ENCODE measurements at places on chromosomes 6 and 20. TPM values are rescaled to one million over a fixed set of nuclear protein-coding genes. Genes with fewer than 3 reads are reported as not detected.

Gene SMOC2
- total RNA-seq, result 18.8 TPM

GRCh38 chr6:85792254-85792653 lies 149.6 kb upstream of the SYNCRIP start:
- no peak for DNase-seq

- no peak for DNase-seq
Measured at GRCh38 chr6:47000842-47001241, 41.3 kb downstream of the ADGRF1 start.

GRCh38 chr6:147549531-147549930 lies 41.0 kb downstream of the SAMD5 start:
- no peak for DNase-seq

GRCh38 chr20:6265204-6265904 lies 142.5 kb upstream of the FERMT1 start:
- no peak for DNase-seq

GRCh38 chr6:102300350-102300749 lies 906.8 kb downstream of the GRIK2 start:
- DNase-seq, result no peak

GRCh38 chr6:25027221-25027916 lies 91.6 kb upstream of the RIPOR2 start:
- peak; percentile 54 for DNase-seq

DNA sequence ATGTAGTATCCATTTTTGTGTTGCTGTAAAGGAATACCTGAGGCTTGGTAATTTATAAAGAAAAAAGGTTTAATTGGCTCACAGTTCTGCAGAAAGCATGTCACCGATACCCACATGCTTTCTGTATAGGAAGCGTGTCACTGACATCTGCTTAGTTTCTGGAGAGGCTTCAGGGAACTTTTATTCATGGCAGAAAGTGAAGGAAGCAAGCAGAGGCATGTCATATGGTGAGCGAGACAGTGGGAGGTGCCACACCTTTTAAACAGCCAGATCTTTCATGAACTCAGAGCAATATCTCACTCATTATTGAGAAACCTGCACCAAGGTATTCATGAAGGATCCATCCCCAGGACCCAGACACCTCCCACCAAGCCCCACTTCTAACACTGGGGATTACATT lies 3.5 kb downstream of the SUMO4 start:
- no peak for DNase-seq
